ENCODE measurements at places on chromosomes 3 and 15. TPM values are rescaled to one million over a fixed set of nuclear protein-coding genes. Genes with fewer than 3 reads are reported as not detected.

GRCh38 chr3:127203024-127203423 lies 10.1 kb downstream of the PRR23E start:
- no peak for DNase-seq

ROPN1 gene
- not detected for total RNA-seq

VEPH1 gene
- total RNA-seq = 9.3 TPM

GRCh38 chr3:32193101-32193500 lies 45.4 kb upstream of the CMTM8 start:
- no peak for DNase-seq

DNA sequence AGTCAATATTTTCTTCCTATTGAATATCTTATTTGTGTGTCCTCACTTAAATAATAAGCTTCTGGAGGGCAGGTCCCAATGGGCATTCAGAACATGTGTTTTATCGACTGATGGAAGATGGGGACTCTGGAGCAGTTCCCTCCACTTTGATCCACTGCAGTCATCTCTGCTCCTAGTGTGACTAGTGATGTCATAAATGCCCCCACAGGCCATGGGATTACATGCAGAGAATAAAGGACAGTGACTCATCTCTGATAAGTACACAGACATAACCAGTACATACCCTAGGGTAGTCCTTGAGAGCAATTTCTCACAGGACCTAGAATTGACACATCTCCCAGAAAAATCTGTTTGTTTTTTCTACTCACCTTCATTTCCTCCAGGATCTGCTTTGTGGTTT lies 49.4 kb upstream of the FMN1 start:
- DNase-seq = no peak

GRCh38 chr3:116165135-116165534 lies 280.2 kb downstream of the LSAMP start:
- DNase-seq = no peak

DNA sequence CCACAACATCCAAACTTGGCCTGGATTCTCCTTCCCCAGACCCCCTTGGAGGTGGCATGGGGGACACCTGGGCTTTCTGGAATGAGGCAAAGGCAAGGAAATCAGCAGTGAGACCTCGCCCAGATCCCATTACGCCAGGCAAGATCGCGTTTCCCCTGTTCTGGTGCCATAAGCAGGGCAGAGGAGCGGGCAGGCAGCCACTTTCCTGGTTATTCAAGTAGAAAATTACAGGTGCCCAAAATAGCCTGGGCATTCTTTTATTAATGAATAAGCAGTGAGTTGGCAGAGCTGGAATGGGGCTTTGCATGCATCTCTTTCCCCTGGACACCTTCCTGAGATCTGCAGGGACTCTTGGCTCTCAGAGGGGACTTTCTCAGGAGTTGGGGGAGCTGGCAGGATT lies 31.5 kb upstream of the FAM107A start:
- no peak for DNase-seq

DNA sequence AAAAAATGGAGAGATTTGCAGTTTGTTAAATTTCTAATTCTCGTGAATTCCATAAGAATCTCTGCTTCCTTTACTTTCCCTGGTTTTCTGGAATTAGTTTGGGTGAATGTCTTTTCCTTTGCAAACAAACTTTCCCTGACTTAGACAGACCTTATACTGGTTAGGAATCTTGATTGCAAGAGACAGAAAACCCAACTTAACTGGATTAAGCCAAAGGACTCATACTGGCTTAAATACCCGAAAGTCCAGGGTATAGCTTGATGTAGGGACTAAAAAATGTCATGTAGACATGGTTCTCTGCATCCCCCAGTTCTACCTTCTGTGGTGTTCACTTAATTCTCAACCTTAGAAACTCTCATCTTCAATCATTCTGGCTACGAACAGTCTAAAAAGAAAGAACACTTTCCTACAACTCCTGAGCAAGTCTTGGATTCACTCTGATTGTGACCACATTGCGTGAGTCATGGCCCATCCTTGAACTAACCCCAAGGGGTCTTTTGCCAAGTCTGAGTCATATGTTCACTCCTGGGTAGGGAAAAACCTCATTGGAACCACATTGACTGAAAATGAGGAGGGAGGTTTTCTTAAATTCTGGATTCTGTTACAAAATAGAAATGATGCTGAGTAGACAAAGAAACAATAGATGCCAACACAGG lies 136.0 kb upstream of the DAZL start:
- no peak for DNase-seq

GRCh38 chr3:168116279-168116678 lies 20.6 kb upstream of the GOLIM4 start:
- no peak for DNase-seq

OR5H6 gene
- not detected for total RNA-seq

GRCh38 chr3:10706156-10706739 lies 109.8 kb upstream of the SLC6A11 start:
- DNase-seq = no peak

DNA sequence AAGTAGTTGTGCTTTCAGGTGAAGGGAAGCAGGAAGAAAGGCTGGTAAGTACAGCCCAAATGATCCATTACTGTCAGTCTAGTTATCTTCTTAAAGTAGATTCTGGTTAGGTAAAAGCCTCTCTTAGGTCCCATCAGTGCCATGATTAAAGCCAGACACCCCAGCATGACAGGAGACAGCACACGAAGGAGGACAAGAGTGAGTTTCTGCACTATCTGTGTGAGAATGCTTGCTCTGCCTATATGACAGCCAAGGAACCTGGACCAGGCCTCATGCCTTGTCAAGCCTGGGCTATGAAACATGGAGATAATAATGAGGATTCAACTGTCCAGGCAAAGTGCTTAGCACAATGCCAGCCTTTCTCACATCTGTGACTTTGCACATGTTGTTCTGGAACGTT lies 13.5 kb upstream of the FILIP1L start:
- no peak for DNase-seq

CPA3 gene
- not detected for total RNA-seq

All from glutamatergic neuron (in vitro differentiated cells).